ENCODE measurements at places on chromosomes 5 and 9.
A peak's percentile ranks its signal among the peaks of the same experiment; 100 is the strongest.

- DNase-seq = peak; percentile 64
These were observed 11.5 kb downstream of the PDLIM4 start for GRCh38 chr5:132268769-132269551.

GRCh38 chr5:72224946-72225463, 95.0 kb downstream of the MRPS27 start:
- no peak for DNase-seq

DNA sequence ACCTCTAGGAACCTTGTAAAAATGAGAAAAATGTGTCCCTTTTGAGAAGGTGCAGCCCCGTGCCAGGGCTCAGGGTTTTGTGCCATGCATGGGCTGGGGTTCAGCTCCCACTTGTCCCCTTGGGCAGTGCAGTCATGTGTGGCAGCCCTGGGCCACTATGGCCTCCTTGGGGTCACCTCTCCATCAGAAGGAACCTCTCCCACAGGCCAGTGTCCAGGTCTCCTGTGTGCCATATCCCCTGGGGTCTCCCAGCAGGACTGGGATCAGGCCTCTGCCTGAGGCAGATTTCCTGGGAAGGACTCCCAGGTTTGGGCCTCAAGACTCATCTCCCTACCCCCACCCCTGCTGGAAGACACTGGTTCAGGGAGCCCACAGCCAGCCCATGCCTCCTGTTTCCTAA, 189.1 kb downstream of the PAX5 start:
- DNase-seq = no peak

GRCh38 chr5:137231540-137231939, 267.6 kb downstream of the SPOCK1 start:
- DNase-seq = no peak

GRCh38 chr5:72151646-72152045, 44.4 kb downstream of the MAP1B start:
- DNase-seq = no peak

DNA sequence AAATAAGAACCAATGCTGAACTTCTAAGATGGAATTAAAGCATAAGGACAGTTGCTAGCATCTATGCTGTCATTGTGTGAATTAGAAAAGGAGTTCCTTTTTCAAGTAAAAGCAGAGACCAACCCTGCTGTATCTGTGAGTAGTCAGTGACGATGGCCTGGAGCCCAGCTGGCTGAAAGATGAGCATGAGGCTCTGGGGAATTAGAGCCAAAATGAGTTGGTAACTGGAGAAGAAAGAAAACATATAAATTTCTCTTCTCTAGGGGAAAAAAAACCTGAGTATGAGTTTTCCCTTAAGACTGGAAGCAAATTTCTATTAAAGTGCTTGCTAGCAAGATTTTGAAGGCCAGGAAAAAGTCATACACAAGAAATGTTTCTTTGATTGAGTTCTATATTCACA, 1.6 kb upstream of the SPZ1 start:
- DNase-seq = no peak

DNA sequence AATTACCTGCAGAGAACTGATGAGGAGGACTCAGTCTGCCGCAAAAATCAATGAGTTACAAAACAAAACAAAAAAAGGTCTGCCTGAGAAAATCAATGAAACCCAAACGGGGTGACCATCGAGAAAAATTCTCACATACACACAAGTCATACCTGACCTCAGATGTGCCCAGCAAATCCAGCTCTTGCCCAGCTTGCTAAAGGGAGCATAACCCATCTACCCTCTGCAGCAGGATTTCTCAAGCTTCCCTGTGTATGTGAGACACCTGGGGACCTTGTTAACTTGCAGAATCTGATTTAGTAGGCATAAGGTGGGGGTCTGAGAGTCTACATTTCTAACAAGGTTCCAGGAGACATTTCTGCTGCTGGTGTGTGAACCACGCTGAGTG, 126.3 kb downstream of the TLE1 start:
- DNase-seq = no peak

DNA sequence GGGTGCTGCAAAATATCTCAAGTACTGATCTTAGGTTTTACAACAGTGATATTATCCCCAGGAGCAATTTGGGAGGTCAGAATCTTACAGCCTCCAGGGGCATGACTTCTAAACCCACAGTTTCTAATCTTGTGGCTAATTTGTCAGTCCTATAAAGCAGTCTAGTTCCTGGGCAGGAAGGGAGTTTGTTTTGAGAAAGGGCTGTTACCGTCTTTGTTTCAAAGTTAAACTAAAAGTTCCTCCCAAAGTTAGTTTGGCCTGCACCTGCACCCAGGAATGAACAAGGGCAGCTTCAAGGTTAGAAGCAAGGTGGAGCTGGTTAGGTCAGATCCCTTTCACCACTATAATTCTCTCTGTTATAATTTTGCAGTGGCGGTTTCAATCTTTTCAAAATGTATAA, 81.7 kb downstream of the SFXN1 start:
- no peak for DNase-seq

DNA sequence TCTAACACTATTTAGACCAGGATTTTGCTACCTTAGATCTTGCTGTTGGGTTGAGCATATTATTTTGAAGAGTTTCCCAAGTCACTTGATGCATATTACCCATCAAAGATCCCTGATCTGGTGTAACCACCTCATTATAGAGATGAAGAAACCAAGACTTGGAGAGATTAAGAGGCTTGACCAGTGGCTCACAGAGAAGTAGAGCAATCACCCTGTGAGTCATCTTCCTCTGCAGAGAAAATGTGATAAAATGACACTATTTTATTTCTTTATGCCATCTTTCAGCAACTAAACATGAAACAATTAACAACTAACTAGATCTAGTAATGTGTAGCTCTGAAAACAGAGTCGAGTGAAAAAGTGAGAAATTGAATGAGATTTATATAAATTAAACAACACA, 76.1 kb downstream of the KIF4B start:
- DNase-seq = no peak

DNA sequence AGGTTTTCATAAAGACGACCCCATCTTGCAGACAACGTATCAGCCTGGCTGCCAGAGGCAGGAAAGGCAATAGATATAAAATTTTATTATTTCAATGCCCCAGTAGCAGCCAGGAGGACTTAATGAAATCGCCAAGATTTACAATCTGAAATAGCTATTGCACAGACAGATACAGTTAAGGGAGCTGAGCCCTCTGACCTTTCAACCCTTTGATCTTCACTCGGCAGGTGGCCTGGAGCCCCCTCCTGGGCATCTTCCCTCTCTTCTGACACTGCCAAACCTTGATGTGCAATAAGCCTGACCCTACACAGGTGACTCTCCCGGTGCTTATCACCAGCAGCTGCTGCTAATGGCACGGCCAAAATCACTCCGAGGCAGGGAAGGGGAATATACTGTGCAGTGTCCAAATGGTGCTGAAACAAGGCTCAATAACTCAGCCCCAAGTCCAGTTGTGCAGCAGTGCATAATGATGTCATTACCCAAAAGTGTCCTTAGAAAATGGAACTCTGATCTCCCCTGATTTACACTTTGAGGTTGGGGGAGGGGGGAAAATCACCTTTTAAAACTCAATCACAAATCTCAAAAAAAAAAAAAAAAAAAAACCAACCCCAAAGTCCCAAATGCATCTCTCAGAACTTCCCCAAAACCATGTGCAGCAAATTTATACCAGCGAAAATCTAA, 242.0 kb downstream of the CRB2 start:
- DNase-seq = no peak

- no peak for DNase-seq
These were observed 96.2 kb downstream of the TSSK1B start for GRCh38 chr5:113338628-113339027.

- no peak for DNase-seq
These were observed 61.8 kb downstream of the ACTBL2 start for GRCh38 chr5:57420801-57421200.

- no peak for DNase-seq
These were observed 22.9 kb upstream of the NREP start for GRCh38 chr5:111779922-111780292.

DNA sequence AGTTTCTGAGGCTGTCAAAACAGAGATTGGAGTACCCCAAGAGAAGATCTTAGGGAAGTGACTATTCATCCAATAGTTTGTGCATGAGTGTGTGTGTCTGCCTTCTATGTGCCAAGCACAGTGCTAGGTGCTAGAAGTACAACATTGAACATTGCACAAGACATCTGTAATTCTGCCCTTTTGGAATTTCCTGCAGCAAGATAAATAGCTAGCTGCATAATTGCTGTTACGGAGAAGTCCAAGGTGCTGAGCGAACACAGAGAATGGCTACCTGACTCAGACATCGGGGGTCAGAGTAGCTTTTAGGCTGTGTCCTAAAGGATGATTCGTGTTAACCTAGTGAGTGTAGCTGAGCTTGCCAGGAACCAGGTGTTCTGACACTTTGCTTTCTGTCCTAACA, 44.8 kb downstream of the PAPPA start:
- DNase-seq = no peak

DNA sequence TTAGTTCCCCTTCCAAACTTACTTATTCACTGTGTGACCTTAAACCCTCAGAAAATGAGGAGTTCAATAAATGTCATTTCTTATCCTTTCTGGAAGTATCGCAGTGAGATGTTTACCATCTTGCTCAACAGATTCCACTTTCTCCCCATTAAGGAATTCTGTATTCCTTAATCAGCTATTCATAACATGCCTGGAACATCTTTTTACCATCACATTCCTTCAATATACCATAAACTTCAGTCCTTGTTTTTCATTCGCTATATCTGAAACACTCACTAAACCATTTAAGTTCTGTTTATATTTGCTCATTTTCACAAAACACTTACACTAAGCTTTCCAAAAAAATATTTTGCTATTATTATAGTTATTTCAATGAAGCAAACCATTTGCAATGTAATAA, 1158.6 kb downstream of the CDH12 start:
- no peak for DNase-seq

DNA sequence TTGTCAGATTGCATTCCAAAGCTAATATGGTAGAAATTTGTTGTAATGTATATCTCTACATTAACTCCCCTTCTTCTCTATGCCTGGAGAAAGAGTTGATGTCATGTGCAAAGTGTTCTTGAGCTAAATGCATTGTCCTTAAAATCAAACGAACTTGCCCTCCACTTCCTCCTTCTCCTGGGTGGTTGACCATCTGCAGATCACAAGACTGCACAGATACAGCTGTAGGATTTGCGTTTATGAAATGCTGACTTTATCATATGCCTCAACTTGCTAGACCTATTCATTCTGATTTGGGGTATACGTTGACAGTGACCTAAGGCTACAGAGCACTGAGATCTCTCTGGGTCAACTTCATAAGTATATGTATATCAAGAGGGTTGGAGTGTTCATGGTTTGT, 8.3 kb downstream of the TRIM32 start:
- no peak for DNase-seq

DNA sequence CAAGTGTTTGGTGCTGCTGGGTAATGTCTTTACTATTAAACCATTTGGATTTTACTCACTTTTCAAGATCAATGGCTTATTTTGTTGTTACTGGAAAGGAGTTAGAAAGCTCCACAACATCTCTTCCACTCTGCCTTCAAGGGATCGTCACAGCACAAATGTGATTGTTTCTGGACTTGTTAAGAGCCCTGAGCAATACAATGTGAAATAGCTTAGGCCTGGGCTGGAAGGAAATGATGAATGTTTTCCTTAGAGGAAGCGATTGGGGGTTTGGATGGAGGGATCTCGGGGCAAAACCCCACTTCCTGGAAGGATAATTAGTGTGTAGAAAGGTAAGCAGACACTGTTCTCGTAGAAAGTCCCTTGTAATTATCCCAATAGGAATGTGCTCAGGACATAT, 59.3 kb upstream of the MYO10 start:
- DNase-seq = no peak

DNA sequence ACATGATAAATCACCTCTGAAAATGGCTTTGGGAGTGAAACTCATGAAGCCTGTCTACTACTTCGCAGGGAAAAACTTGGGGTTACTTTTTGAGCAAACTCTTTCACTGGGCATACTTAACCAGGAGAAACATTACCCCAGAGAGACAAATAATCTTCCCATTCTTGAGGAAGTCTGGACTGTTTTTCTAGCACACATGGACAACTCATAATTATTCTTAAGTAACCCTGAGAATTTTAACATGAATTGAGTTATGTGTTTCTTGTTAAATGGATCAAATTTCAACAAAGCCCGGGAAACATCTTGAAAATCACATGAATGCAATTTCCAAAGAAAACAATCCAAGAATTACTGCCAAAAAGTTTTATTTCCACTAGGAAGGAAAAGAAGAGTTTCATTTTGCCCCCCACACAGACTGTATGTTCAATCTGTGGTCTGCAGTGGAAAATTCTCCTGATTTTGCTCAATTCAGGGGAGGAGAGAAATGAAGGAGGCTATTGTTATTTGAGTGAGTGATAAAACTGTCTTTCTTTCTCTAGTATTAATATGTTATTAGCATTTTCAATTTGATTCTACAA, 564.8 kb upstream of the CLINT1 start:
- no peak for DNase-seq

- DNase-seq = no peak
These were observed 61.5 kb downstream of the TENT4A start for GRCh38 chr5:6774721-6775204.

- no peak for DNase-seq
These were observed 17.6 kb downstream of the C9orf43 start for GRCh38 chr9:113428062-113428615.

DNA sequence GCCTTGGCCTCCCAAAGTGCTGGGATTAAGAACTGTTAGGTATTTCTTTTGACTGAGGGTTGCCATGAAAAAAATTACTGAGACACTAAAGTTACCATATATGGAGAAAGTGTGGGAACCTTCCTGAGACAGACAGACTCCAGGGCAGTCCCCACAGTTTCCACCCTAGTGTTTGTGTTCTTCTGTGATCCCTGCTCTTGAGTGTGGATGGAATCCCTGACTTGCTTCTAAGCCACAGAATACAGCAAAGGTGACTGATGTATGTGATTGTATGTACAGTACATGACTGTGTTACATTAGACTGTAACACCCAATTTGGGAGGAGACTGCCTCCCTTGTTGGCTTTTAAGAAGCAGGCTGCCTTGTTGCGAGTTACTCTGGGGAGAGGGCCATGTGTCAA, 24.7 kb upstream of the ADAM19 start:
- DNase-seq = no peak

GRCh38 chr9:89482901-89483361, 15.0 kb downstream of the SEMA4D start:
- no peak for DNase-seq

DNA sequence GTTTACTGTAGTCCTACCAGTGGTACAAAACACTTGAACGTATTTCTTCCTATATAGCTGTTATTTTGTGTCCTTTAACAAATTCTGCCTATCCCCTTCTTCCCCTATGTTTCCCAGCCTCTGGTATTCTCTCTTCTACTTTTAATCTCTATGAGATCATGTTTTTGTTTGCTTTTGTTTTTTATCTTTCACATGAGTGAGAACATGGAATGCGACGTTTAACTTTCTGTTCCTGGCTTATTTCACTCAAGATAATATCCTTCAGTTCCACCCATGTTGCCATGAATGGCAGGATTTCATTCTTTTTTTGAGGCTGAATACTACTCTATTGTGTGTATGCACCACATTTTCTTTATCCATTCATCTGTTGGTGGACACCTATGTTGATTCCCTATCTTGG, 634.4 kb upstream of the WWC1 start:
- no peak for DNase-seq

- no peak for DNase-seq
These were observed at the start of gene MAMDC2 for GRCh38 chr9:70043689-70044489. Gene MAMDC2, plus strand, starts transcription at chr9:70043848. Its CDS starts 350 bp downstream, at chr9:70044198.
